ENCODE measurements at places on chromosomes 5 and 9.

- DNase-seq, result no peak
Measured at GRCh38 chr9:107180206-107180605, 102.9 kb upstream of the RAD23B start.

- DNase-seq, result no peak
Measured at GRCh38 chr9:128595471-128595870, 43.1 kb downstream of the SPTAN1 start.

- no peak for DNase-seq
Measured at GRCh38 chr5:6721442-6721841, 8.2 kb downstream of the TENT4A start.

- DNase-seq, result no peak
Measured at GRCh38 chr9:91297306-91297705, 64.4 kb downstream of the AUH start.

- DNase-seq, result peak; percentile 75
Measured at GRCh38 chr5:91219803-91220371, 163.2 kb downstream of the ARRDC3 start.

- no peak for DNase-seq
Measured at GRCh38 chr9:128494746-128495129, 9.8 kb upstream of the GLE1 start.

GRCh38 chr9:107866711-107867311, 377.2 kb upstream of the KLF4 start:
- DNase-seq, result peak; percentile 37

GRCh38 chr5:98349251-98349989, 424.0 kb upstream of the RGMB start:
- no peak for DNase-seq

DNA sequence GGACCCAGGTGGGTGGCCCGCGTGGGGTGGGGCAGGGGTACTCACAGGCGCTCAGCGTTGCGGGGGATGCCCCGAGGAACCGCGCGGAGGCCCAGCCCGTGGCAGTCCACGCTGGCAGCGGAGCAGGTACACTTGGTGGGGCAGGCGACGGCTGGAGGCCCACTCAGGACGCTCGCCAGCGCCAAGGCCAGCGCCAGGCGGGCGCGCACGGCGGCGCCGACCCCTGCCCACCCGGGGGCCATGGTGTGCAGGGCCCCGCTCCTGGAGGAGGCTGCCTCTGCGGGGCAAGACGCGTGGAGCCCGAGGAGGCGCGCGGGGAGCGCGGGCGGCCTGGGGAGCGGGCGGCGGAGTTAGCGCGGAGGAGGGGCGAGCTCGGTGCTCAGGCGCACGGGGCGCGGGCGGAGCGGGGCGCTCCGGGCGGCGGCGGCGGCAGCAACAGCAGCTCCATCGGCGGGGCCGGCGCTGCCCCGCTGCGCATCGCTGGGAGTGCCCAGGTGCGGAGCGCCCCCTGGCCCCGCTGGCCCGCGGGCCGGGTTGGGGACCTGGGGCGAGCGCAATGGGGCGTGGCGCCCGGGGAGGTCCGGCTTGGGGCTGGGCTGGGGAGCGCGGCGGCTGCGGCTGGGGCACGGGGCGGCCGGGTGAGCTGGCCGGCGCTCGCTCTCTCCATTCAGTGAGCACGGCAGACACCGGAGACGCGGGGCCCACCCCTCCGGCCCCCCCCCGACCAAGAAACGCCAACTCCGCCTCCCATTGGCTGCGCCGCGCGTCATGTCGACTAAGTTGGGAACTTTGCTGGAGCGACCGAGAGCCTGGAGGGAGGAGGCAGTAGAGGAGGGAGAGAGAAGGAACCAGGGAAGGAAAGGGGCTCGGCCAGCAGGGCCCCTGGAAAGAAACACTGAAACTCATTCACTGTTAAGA, at the start of gene SLIT3:
SLIT3 (minus strand) TSS at position 672 of the 918 bp plus-strand sequence; CDS start at position 242, 430 bp downstream.
- no peak for DNase-seq

DNA sequence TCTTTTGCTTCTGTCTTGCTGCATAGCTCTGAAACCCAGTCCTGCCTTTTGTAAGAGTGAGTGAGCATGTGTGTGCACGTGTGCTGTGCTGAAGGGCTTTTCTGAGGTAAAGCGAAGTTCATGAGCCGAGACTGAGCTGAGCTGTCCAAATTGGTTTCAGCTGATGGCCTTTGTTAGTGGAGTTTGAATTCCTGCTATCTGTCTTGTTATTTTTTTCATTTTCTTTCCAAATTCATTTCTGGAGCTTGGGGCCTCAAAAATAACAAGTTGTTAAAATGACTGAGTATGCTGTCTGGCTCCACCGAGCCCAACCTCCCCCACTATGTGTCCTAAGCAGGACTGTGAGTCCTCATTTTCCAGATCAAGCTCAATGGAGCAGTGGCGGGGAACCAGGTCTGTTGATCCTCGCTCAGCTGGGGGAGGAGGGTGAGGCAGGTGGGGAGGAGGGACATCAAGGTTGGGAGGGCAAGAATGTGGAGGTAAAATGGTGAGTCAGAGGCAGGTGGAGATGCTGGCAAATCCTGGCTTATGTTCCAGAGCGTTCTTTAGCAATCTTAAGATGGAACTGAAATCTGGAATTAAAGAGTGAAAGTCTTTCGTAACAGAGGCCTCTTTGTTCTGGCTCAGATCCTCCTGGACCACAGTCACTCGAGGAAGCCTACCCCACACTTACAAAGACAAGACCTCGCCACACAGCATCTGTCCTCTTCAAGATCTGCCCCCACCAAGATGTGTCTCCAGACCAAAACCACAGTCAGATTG, 63.9 kb downstream of the SREK1 start:
- DNase-seq, result no peak

DNA sequence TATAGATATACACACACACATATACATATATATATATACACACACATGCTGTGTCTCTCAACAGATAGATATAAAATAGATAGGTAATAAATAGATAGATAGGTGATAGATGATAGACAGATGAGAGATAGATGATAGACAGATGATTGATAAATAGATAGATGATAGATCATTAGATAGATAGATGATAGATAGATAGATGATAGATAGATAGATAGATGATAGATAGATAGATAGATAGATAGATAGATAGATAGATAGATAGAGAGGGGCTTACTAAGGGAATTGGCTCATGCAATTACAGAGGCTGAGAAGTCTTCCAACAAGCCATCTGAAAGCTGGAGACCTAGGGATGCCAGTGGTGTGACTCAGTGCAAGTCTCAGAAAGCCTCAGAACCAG, 394.5 kb downstream of the ICE1 start:
- DNase-seq, result no peak

DNA sequence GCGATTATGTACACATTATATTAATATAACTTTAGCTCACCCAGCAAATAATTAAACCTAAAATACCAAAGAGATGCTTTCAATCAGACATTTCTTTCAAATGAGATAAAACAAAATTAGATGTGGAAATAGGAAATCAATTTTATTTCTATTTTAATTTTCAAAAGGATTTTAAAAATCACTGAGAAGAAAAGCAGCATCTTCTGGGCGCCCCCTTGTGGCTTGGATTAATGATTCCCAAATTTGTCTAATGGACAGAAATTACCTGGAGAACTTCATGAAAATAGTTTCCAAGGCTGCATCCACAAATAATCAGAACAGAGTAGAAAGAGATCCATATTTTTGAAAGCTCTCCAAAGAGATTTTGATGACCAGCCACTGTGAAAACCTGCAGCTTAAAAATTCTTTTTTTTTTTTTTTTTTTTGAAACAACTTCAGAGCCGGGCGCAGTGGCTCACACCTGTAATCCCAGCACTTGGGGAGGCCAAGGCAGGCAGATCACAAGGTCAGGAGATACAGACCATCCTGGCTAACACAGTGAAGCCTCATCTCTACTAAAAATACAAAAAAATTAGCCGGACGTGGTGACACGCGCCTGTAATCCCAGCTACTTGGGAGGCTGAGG, 50.9 kb upstream of the CEMIP2 start:
- no peak for DNase-seq

GRCh38 chr5:148687427-148687826, 33.1 kb upstream of the HTR4 start:
- no peak for DNase-seq

GRCh38 chr9:73146111-73146815, 5.4 kb upstream of the ANXA1 start:
- no peak for DNase-seq

DNA sequence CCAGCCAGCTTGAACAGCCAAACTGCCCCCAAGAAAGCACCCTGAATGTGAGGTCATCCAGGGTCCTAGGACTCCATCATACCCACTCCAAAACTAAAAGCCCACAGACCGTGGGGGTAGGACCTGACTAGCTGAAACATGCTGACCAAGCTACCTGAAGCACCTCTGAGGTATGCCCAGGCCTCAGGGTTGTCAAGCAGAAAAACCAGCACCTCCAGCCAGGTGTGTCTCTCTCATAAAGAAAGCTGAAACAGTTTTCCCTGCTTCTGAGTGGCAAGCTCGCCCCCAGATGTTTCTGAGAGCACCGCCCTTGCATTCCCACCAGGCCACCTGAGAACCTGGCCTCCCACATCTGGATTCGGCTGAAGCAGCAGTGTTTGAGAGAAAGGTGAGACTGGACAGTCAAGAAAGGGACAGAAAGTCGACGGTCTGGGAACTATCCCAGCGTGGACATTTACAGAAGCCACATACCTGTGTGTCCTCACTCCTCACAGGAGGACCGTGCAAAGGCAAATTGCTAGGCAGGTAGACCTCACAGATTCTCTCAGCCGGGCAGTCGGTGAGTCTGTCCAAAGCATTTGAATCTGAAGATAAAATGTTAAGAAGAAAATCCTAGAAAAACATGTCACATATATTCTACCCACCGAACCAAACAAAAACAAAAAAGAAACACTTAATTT, 155.6 kb upstream of the RASEF start:
- no peak for DNase-seq

DNA sequence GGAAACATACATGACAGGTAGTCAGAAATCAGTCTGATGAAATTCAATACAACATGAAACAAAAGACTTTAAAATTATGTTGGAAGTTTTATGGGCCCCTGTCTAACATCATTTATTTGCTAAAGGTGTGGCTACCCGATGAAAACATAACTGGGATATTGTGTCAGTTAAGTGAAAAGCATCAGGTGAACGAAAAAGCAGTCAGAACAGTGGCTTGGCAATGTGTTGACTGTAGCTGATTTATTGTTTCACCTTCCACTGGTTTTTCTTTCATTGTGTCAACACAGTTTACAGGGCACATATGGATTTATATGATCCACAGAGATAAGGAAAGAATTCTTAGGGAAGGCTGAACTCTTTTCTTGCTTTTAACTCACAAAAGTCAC, 429.6 kb upstream of the ZNF608 start:
- DNase-seq, result no peak

GRCh38 chr5:144230806-144231205, 60.1 kb downstream of the KCTD16 start:
- DNase-seq, result no peak

Measured in pons (tissue), 1 donor.